Epithelial cell of proximal tubule (primary cell): ENCODE measurements at places on chromosomes 7 and 10. TPM values are rescaled to one million over a fixed set of nuclear protein-coding genes. Genes with fewer than 3 reads are reported as not detected.

The OR2A25 gene
- not detected in 2 replicates for total RNA-seq

The MIOS gene
- total RNA-seq, result 55.7 and 64.9 TPM in 2 replicates

The COX15 gene
- total RNA-seq, result 26.8 and 31.2 TPM in 2 replicates

The NKX1-2 gene
- not detected in 2 replicates for total RNA-seq

The TEX47 gene
- not detected in 2 replicates for total RNA-seq

The UNCX gene
- 0.65 and 1.7 TPM in 2 replicates for total RNA-seq

The OPN1SW gene
- not detected in 2 replicates for total RNA-seq

The ABCB8 gene
- 31.8 and 36.7 TPM in 2 replicates for total RNA-seq

The HGF gene
- total RNA-seq, result not detected in 2 replicates

GRCh38 chr10:124429576-124429975 is 10.9 kb upstream of the OAT start:
- no peak for DNase-seq

- no peak for DNase-seq
Measured at GRCh38 chr10:133326745-133327650, 9.7 kb downstream of the CALY start.

DNA sequence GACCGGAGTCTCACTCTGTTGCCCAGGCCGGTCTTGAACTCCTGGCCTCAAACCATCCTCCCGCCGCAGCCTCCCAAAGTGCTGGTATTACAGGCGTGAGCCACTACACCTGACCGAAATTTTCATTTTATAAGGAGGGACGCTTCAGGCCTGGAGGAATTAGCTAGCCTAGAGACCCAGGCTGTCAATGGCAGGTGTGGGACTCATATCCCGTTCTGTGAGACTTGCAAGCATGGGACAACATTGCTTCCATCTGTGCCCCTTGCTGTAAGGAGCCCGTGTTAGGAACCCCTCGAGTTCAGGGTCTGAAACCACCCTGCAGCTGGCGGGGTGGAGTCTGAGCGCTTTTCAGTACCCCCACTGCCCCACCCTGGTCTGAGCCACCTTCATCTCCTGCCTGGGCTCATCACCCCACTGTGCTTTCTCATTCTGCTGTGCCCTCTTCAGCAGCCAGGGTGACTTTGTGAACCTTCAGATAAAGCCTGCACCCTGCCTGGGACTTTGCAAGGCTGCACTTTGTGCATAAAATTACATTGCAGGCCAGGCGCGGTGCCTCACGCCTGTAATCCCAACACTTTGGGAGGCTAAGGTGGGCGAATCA is 1.3 kb upstream of the DAGLB start:
- DNase-seq, result no peak

- DNase-seq, result no peak
Measured at GRCh38 chr7:128275681-128276080, 34.6 kb downstream of the LEP start.

DNA sequence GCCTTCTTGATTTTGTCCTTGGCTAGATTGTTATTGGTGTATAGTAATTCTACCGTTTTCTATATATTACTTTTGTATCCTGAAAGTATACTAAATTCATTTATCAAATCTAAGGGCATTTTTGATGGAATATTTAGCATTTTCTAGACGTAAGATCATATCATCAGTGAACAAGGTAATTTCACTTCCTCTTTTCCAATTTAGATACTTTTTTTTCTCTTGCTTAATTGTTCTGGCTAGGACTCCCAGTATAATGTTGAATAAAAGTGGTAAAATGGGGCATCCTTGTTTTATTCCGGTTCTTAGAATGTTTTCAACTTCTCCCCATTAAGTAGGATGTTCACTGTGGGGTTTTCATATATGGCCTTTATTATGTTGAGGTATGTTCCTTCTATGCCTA is 260.7 kb downstream of the POLR1F start:
- DNase-seq, result no peak

GRCh38 chr7:21251151-21251800 is 176.6 kb upstream of the SP4 start:
- no peak for DNase-seq

DNA sequence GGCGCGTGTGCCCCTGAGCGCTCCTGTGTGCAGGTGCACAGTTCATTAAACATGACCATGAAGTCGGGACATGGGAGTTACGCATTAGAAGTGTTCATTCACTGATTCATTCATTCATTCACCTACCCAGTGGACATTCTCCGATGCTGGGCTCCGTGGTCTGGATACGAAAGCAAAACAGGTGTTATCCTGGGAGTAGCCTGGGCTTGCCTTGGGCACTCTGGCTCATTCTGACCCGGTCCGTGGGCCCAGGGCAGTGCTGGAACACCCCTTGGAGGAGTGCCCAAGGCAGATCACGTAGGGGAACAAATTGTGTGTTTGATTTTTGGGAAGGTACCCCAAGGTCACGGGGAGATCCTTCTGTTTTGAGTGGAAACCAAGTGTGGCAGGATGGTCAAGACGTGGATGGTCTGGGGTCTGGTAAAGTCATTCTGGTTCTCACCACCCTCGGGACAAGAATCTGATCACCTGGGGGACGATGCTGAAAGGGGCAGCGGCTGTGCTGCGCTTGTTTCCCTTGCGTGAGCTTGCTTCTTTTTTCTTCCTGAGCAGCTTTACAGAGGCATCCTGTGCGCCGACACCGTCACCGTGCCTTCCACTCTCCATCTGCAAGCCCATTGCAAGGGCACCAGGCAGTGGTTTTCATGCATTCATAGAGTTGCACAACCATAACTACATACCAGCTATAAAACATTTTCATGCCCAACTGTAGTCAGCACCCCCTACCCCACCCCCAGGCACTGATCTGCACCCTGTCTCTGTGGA is 10.1 kb downstream of the ELFN1 start:
- no peak for DNase-seq

GRCh38 chr7:80918399-80918798 is 452 bp downstream of the SEMA3C start:
- no peak for DNase-seq

DNA sequence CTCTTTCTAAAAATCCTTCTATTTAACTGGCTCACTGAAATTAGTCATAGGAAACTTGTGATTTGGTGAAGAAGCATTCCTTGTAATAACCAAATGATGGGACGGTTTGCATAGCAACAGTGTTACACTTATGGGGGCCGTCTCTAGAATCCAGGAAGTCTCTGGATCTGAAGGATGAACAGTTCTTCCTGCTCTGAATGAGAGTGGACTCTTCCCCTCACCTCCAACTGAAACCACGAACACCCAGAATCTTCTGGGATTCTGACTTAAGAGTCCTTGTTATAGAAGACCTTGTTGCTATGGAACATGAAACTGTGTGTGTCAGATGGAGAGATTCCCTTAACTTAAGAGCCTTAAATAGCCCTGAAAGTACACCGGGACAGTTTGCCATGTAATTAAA is 23.2 kb downstream of the NOLC1 start:
- DNase-seq, result no peak

DNA sequence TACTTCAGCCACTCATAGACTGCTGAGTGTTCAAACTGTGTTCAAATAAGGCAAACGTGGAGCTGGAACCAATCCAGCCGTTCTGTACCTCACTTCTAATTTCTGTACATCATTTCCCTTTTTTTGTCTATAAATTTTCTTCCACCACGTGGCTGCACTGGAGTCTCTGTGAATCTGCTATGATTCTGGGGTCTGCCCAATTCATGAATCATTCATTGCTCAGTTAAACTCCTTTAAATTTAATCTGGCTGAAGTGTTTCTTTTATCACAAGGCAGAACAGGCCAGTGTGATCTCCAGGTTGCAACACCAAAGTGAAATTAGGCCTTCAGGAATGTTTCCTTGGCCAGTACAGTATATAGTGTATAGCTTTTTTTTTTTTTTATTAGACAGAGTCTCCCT is 53.5 kb downstream of the DNAJC12 start:
- DNase-seq, result no peak

- no peak for DNase-seq
Measured at GRCh38 chr7:101066141-101066832, 19.0 kb upstream of the TRIM56 start.

GRCh38 chr7:133645884-133646391 is 393.1 kb downstream of the EXOC4 start:
- no peak for DNase-seq

DNA sequence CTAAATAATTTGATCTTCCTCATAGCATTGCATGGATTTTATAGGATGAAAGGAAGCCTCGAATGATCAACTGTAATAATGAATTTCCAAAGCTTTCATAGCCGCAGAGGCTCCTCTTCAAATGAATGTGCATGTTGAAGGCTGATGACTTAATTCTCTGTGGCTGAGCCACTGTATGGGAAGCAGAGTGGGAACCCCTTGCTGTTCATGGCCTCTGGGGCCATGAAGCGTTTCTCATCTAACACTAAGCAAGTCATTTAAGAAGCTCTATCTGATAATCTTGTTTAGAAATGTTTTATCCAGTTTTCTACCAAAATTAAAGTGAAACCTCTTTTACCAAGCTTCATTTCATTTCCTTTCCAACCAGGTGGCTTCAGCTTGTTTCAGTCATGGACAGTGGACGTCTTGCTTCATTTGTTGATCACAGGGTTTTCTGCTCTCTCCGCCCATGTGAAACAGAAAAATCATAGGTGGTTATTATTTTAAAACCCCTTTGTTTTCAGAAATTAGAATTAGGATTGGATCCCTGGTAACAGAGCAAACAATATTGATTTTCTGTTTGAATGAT is 10.3 kb upstream of the ADARB2 start:
- no peak for DNase-seq

- no peak for DNase-seq
Measured at GRCh38 chr7:139482662-139483466, 609 bp downstream of the KLRG2 start.

DNA sequence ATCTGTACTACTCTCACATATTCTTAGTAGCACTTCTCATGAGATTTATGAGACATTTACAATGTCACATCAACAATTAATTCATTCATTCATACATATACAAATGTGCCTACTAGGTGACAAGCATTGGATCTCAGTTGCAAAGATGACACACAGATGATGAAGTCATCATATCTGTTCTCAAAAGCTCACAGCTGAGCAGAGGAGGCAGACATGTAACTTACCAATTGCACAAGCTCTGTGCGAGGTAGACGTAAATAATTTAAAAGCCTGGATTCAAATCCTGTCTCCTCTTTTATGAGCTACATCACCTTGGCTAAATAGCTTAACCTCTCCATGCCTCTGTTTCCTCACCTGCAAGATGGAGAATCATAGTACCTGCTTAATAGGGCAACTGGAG is 109.4 kb upstream of the FAM133B start:
- no peak for DNase-seq

GRCh38 chr10:101145145-101145544 is 14.0 kb downstream of the TLX1 start:
- DNase-seq, result no peak

GRCh38 chr7:132575982-132576720 is at the start of gene PLXNA4:
Gene PLXNA4, minus strand, starts transcription at chr7:132576470. Its CDS starts 67,777 bp downstream, at chr7:132508693.
- no peak for DNase-seq

- DNase-seq, result no peak
Measured at GRCh38 chr7:7746458-7746857, 28.1 kb upstream of the RPA3 start.

- no peak for DNase-seq
Measured at GRCh38 chr7:28106321-28106829, 74.2 kb downstream of the JAZF1 start.
